ENCODE measurements at places on chromosomes 1 and 21.

DNA sequence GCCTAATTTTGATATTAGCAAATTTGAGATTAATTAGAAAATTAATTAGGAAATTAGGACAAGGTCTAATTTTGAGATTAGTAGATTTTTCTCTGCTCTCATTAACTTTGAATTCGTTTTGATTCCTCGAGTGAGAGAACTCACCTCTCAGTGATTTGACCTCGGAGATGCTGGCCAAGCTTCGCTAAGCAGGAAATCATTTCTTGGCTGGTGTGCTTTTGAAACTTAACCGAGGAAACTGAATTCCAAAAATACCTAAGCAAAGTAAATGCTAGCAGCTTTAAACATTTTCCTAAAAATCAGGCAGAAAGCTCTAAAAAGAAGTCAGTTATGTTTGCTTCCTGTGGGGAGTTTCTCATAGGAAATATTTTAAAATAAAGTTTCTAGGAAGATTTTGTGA, 34.9 kb downstream of the CDC14A start:
- no peak for DNase-seq

GRCh38 chr1:183075861-183076260, 52.6 kb downstream of the LAMC1 start:
- no peak for DNase-seq

DNA sequence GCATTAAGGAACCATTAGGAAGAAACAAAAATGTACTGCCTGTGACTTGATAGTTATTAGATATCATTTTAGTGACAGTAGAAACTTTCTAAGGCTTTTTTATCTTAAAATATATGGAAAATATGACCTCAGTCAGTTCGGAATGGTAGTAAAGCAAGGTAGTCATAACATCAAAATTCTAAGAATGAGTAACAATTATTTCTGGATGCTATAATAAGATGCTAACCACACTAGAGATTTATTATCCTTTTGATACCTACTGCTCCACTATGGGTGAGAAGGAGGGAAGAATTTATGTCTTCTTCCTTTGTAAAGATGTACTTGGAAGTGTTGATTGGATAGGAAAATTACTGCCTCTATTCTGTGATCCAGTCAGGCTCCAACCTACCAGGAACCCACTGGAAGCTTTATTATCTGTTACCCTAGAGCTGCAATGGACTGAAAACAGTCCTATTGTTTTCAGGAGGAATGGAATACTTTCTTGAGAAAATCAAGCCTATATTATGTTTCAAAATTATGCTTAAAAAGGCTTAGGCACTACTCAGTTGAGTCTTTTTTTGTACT, 8.8 kb downstream of the FMN2 start:
- DNase-seq: no peak

- no peak for DNase-seq
Measured at GRCh38 chr1:227883073-227883520, 64.6 kb downstream of the WNT9A start.

- DNase-seq: no peak
Measured at GRCh38 chr1:29876902-29877301, 640.6 kb downstream of the PTPRU start.

DNA sequence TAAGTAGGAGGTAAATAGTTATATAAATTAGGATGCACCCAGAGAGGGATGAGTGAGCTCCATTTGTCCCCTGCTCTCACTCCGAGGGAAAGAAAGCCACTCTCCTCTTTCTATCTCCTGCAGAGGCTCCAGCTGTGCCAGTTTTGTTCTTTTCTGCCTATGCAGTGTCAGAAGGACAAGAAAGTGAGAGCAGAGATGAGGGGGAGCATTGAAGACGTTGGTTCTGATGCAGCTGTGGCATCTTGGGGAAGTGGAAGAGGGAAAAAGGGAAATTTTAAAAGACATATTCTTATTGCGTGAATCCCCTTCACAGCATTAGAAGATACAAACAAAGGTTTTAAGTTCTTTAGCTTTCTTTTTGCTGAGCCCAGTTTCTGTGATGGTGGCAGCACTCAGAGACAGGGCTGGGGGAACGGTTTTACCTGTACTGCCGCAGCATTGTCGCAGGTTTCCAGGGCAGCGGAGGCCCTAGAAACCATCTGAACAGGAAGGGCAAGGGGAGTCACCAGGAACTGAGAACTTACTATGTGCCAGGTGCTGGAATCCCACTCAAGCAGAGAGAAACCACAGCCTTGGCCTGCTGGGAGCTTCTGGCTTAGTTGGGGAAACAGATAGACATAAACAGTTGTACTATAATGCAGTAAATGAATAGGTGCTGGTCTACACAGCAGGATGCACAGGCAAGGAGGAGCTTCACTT, 44.9 kb upstream of the USP24 start:
- DNase-seq: no peak

DNA sequence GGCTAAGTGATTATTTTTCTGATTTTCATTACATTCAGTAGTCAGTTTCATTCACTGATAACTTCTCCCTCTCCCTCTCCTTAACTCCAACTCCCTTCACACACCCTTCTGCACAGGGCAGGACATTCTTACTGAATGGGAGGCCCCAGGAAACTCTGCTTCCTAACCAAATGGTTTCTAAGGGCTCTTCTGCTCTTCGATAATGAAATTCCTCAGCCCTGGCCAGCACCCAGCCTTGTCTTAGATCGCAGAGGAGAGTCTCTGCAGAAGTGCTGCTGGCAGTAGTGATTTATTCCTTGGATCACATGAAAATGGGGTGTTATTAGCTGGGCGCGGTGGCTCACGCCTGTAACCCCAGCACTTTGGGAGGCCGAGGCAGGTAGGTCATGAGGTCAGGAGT, 16.4 kb downstream of the PLEKHM2 start:
- DNase-seq: no peak

- DNase-seq: no peak
Measured at GRCh38 chr1:201376464-201377374, 761 bp downstream of the TNNT2 start.

- no peak for DNase-seq
Measured at GRCh38 chr1:19799230-19800075, at the start of gene TMCO4. TMCO4 (minus strand) TSS chr1:19799916; CDS start chr1:19780758, 19,158 bp downstream.

DNA sequence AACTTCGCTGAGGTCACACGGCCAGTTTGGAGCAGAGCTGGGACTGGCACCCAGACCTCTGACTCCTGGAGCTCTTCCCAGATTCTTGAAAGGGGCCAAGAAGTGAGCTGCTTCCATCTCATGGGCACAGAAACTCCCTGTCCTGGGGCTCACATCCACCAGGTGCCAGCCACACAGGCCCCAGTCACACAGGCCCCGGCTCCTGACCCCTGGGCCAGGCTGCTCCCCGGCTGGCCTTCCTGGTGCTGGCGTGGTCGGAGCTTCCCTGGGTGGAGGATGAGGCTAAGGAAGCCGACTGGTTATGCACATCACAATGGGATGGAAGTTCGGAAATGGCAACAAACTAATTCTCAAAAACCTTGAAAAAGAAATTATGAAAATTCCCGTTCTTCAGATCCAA, 3.0 kb upstream of the GABRD start:
- DNase-seq: no peak
